ENCODE measurements at places on chromosomes 3 and 15.

DNA sequence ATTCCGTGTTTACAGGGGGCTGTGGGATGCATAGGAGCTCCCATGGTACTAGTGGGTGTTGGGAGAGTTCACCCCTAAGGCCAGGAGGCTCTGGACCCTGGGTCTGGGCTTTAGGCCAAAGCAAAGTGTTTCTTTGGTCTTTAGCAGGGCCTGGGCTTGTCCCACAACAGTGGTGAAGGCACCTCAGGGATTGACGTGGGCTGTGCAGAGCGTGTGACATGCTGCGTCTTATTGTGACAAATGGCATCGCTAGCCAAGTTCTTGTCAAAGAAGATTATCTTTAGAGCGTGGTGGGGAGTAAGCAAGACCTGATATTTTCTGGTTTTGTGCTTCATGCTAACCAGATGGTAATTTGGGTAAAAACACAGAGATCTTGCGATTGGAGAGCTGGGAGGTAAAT lies 170.1 kb downstream of the APBA2 start:
- DNase-seq: no peak

DNA sequence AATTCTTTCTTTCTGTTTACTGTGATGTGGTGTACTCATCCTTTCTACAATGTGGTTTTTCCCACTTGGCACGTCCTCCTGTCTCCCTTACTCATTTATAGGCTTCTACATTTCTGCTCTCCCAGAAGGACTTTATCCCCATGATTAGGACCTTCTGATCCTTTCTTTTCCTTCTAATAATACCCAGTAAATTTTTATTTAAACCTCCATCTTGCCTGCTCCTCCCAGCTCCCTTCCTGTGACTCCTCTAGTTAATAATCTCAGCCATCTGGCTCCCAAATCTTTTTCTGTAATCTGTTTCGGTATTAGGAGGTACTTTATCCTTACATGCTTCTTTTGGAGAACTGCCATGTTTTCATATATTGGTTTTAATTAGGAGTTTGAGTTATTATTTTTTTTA lies 11.2 kb upstream of the P2RY1 start:
- DNase-seq: no peak

- DNase-seq: no peak
Measured at GRCh38 chr15:89243046-89243690, 611 bp upstream of the FANCI start.

- DNase-seq: no peak
Measured at GRCh38 chr3:129384594-129385323, 43.7 kb downstream of the EFCAB12 start.

DNA sequence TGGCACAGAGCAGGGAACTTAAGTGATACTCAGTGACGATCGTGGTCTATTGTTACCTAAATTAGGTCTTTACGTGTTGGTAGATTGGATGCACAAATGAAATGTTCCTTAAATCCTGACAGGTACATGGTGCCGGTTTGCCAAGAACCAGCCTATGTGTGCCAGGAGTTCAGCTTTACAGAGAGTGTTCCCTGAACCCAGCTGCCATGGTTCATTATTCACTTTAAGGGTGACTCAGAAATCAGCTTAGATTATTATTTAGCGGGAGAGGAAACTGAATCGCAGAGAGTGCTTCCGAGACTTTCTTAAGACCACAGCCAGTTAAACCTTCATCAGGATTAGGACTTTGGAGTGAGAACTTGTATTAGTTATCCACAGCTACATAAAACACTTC lies 21.5 kb downstream of the FAM43A start:
- peak; percentile 79 for DNase-seq

DNA sequence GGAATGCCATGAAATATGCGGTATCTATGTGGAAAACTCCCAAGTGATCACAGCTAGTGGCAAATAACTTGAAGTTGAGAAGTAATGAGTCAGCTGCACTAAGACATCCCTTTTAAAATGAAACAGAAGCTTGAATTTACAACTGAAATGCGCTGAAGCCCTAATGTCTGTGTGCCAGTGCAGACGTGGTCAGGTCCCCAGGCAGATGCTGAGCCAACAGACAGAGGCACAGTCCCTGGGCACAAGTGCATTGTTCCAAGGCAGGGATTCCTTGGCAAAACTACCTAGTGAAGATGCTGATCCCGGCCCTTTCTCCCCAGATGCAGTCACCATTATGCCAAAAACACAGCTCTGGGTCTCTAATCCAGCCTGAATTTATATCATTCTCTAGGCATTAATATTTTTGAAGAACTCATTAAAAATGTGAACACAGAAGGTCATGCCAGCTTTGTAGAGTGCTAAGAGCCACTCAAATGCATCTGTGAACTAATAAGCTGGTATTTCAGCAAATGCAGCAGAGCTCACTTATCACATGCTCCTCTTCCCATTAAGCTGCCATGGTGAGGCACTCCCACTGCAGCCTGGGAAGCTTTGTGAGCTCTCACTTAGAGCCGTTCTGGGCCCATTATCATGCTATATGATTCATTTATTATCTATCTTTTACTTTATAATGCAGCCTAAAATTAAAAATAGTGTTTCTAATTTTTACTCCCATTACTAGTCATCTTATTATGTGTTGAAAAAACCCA lies 200.1 kb downstream of the GABRB3 start:
- no peak for DNase-seq

DNA sequence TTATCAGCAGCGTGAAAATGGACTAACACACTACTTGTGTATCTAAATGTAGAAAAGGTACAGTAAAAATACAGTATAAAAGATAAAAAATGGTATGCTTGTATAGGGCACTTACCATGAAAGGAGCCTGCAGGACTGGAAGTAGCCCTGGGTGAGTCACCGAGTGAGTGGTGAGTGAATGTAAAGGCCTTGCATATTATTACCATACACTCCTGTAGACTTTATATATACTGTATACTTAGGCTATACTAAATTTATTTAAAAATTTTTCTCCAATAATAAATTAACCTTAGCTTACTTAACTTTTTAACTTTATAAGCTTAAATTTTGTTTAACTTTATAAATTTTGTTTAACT lies 67.2 kb upstream of the TSPAN3 start:
- no peak for DNase-seq

DNA sequence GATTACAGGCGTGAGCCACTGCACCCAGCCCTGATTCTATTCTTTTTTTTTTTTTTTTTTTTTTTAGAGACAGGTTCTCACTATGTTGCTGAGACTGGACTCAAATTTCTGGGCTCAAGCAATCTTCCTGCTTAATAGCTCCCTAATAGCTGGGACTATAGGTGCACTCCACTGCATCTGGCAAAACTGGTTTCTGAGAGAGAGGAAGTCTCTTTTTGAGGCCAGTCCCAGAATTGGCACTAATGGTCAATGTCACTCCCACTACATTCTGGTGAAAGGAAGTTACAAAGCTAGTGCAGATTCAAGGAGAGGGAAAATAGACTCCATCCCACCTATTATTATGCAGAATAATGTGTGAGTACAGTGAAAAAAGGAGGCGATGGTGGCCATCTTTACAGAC lies 5.8 kb upstream of the TGFBR2 start:
- no peak for DNase-seq
